ENCODE measurements at places on chromosomes 13 and 19.

DNA sequence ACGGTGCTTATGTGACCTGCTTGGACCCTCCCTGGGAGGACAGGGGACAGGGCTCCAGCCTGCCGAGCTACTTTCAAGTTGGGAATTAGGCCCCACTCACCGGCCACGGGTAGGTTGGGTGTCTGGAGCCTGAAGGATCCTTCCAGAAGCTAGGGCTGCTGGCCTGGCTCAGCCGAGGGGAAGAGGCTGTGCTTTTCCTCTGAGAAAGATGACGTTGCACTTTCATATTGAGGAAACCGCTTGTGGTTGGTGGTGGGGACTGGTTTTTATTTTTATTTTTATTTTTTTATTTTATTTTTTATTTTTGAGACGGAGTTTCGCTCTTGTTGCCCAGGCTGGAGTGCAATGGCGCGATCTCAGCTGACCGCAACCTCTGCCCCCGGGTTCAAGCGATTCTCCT lies at the start of gene TMEM150B:
TMEM150B (minus strand) TSS at position 170 of the 400 bp plus-strand sequence. CDS start 4,305 bp downstream, outside the sequence.
- no peak for DNase-seq

GRCh38 chr19:44757735-44758505 lies 9.4 kb downstream of the BCL3 start:
- DNase-seq = peak; percentile 39

GRCh38 chr13:32940601-32941000 lies 75.6 kb upstream of the KL start:
- peak; percentile 47 for DNase-seq

DNA sequence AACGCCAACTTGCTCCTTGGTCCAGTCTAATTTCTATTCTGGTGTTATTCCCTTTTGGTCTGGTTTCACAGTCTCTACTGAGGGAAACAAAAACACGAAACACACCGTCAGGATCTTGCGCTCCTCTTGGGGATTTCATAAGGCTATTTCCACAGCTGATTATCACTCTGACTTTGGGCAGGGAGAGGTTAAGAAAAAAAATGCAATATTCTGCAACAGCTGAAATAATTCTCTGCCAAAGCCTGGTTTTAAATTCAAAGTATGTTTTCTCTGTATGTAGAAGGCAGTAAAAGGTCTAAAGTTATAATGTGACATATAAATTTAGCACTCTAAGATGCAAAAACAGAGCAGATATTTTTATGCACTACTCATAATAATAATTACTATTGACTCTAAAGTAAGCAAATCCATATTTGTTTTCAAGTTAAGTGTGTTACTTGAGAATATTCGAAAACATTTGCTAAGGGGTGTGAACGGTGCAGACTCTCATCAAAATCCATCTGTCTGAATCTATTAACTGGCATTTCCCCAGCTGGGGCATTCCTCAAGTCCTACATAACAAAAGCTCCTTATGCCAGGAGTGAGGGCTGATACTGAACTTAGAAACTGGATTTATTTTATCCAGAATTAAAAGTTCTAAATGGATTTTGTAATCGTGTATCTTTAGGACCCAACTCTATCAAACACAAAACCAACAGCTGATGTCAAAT lies 38.4 kb upstream of the STARD13 start:
- DNase-seq = peak; percentile 52

DNA sequence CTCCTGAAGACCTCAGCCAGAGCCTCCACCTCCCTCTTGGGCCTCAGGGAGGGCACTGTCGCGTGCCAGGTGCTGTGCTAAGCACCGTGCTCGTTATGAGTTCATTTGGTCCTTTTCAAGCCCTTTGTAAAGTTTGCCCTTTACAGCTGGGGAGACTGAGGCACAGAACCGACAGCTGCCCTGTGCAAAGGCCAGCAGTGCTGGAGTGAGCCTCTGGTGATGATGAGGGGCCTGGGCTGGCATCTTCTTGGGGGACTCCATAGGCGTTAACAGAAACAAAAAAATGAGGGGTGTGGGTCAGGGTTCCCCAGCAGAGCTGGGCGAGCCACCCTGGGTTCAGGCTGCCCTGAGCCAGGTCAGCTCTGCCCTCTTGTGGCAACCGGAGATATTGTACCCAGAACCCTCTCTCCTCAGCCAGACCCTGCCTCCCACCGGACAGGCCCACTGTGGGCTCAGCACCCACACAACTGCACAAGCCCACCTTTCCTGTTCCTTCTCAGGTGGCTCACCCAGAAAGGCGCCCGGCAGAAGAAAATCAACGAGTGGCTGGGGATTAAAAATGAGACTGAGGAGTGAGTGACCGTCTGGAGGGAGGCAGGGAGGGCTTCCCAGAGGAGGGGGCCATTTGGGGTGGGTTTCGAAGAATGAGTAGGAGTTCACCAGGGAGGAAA lies 5.5 kb upstream of the IFI30 start:
- DNase-seq = peak; percentile 60

GRCh38 chr19:18208098-18208951 lies 4.5 kb upstream of the RAB3A start:
- peak; percentile 70 for DNase-seq

- DNase-seq = no peak
Measured at GRCh38 chr13:113920606-113921286, 53.1 kb downstream of the C13orf46 start.

DNA sequence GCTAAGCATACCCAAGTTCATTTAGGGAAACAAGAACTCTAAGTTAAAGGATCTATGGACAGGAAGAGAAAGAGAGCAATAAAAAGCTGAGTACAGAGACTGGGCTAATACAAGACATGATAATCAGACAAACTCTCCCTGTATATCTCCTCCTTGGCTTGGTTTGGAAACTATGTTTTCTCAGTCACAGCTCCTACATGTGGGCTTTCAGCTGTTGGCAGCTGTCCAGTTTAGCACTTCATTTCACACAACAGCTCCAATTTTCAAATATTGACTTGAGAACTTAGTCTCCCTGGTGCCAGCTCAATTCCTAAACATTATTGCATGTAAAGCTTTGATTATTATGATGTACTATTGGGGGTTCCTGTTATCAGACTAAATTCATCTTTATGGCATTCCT lies 222.8 kb upstream of the OBI1 start:
- DNase-seq = peak; percentile 62

DNA sequence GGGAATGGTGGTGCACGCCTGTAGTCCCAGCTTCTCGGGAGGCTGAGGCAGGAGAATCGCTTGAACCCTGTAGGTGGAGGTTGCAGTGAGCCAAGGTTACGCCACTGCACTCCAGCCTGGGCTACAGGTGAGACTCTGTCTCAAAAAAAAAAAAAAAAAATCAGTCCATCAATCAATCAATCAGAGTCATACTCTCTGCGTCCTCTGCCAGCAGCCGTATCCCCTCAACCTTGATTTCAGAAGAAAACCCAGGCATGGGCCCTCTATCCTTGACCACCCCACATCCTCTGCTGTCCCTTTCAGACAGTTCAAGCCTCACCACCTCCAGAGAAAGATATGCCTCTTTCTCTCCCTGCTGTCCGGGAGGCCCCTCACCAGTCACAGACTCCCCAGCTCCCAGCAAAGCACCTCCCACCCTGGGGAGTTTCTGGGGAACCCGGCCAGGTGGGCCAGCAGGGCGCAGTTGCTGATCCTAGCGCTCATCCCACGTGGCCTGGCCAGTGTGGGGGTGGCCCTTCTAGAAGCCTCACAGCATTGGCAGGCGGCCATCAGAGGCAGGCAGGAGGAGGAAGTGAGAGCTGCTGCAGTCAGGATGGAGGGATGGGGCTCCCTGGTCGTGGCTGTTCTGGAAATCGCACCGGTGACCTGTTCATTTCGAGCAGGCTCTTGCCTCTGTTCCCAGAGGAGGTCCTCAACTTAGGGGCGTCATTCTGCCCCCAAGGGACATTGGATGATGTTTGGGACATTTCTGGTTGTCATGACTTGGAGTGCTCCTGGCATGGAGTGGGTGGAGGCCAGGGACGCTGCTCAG lies 10.2 kb upstream of the JSRP1 start:
- DNase-seq = peak; percentile 61

- DNase-seq = no peak
Measured at GRCh38 chr19:34104096-34104495, 68.2 kb upstream of the LSM14A start.

- DNase-seq = peak; percentile 99
Measured at GRCh38 chr19:39480337-39481228, at the start of gene TIMM50. Gene TIMM50 (plus strand): TSS chr19:39480838. CDS start chr19:39480854, 16 bp downstream.

- DNase-seq = no peak
Measured at GRCh38 chr13:111338841-111339240, 18.4 kb downstream of the TEX29 start.

GRCh38 chr13:50140581-50141374 lies 125.5 kb downstream of the KCNRG start:
- no peak for DNase-seq

DNA sequence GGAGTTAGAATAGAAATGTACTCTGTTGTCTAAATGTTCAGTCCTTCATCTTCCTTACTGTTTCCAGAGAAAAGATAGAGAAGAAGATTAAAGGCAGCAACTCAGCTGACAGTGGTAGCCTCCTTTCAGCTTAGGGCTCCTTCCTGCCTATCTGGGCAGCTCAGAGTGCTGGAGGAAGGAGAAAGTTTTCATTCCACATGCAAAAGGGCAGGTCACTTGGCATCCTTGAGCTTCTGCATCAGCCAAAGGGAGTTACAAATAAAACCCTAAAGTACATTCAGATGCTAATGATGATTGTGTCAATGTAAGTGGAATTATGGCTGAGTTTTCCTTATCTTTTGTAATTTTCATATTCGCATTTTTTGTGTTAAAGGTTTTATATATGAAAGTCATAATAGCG lies 58.9 kb downstream of the ESD start:
- no peak for DNase-seq

DNA sequence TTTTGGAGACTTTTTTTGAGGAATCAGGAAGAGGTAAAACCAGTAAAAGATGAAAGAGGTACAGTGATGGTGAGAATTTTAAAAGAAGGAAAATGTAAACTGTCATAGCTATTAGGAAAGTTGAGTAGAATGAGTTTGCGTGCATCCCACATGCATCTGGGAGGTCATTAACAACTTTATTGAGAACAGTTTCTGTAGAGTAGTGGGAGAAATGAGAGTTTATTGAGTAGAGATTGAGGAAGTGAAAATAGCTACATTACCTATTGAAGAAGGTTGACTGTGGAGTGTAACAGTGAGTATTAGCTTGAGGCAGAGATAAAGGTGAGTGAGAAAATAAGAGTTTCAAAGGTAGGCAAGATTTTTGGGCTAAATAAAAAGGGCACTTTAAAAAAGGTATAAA lies 38.7 kb downstream of the BRCA2 start:
- DNase-seq = no peak

- DNase-seq = peak; percentile 49
Measured at GRCh38 chr19:6216996-6217751, 62.6 kb downstream of the MLLT1 start.

DNA sequence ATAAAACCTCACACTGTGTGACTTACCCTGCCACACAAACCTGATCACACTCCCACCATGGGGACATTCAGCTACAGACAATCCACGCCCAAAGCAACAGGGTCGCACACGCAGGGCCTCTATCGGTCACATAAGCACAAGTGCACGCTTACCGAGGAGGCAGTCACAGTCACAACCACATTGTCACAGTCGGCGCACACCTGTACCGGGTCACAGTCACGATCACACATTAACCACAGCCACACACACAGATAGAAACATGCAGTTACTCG lies 579 bp downstream of the ZNF566 start:
- DNase-seq = peak; percentile 76

DNA sequence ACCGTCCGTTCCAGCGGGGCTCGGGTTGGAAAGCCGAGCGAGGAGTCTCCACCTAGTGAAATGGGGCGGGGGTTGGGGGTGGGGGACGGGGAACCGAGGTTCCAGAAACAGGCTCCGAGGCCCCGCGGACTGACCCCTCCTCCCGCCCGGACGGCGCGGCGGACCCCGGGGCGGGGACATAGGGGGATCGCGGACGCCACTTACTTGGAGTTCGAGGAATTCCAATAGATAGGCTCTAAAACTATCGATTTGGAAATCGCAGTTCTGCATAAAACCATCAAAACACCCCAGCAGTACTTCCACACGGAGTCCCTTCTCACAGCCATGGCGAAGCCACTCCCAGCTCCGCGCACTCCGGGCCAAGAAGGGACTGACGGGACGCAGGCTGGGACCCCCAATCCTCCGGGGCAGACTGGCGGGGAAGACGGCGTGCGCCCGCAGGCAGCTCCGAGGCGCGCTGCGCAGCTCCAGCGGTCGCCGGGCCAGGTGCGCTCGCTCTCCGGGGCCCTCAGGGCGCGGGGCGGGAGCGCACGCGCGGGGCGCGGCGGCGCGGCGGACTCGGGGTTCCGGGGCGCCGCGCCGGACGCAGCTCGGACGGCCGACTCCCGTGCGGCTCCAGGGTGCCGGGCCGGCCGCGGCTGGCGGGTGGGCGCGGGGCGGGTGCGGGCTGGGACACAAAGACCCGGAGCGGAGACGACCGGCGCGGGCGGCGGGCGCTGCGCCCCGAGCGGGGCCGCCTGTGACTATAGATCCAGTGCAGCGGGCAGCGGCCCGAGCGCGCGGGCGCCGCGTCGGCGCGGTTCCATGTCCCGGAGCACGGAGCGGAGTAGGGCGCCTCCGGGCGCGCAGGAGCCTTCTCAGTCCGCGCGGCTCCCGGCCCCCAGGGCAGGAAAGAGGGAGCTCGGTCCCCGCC lies 567 bp downstream of the EFNB2 start:
- peak; percentile 70 for DNase-seq

DNA sequence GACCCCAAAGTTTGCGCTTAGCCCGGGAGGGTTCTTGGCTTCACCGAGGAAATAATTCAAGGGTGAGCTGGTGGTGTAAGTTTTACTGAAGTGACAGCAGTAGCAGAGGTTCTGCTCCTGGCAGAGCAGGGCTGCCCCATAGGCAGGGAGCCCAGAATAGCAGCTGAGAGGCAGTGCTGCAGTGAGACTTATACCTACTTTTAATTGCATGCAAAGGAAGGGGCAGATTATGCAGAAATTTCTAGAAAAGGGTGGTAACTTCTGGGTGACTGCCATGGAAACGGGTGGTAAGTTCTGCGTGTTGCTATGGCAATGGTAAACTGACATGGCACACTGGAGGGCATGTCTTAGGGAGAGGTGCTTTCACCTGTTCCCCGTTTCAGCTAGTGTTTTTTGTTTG lies 17.5 kb upstream of the CAMSAP3 start:
- DNase-seq = no peak

- no peak for DNase-seq
Measured at GRCh38 chr13:109858319-109858718, 71.9 kb upstream of the IRS2 start.

- DNase-seq = peak; percentile 53
Measured at GRCh38 chr19:40612831-40613689, 11.9 kb downstream of the LTBP4 start.

GRCh38 chr13:100984085-100984705 lies 309.6 kb upstream of the TMTC4 start:
- no peak for DNase-seq

All from NCI-H69 (cell line).